ENCODE measurements at places on chromosomes 16 and 17.

DNA sequence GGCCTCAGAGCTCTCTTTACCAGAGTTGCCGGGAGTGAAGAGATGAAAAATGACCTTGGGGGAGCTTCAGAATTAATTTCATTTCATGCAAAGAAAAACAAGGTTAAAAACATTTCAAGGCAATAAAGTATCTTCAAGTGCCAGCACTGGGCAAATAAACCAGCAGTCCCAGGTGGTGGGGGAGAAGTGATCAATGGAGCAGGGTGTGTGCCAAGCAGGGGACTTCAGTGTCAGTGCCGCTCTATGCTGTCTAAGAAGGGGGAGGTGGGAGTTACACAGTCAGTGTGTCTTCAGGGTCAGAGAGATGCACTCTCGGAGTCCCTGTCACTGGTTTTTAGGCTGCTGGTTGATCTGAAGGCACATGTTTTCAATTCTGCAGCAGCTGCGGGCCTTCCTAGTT lies 57.2 kb upstream of the MGAT5B start:
- DNase-seq = no peak

DNA sequence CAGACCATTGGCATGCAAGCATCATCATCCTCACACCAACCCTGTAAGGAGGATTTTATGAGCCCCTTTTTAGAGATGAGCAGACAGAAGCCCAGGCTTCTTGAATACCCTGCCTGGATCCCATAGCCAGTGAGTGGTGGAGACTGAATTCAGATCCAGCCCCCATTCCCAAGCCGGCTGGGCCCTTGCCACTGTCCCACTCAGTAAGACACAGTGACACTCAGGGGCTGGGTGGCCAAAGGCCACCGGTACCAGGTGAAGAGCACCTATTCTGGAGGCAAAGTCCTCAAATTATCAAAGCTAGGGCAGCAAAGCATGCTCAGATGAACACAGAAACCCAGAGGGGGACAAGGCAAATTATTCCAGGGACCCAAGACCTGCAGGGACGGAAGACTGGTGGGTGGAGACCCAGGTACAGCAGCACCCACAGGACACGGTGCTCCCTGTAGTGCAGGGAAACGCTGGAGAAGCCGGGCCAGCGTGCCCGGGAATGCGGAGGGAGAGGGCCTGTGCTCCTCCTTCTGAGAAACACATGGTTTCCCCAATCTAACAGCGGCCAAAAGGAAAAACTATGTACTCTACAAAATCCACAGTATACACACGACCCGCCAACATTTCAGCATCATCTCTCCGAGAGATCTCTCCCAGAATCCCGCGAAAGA lies 33.2 kb upstream of the CRHR1 start:
- no peak for DNase-seq

GRCh38 chr16:24117680-24118079 lies 138.5 kb upstream of the CACNG3 start:
- peak; percentile 52 for DNase-seq

GRCh38 chr16:31131841-31132271 lies 3.7 kb downstream of the PRSS8 start:
- DNase-seq = no peak

GRCh38 chr16:49562228-49562627 lies 188.6 kb downstream of the C16orf78 start:
- DNase-seq = no peak

- no peak for DNase-seq
These were observed 38.8 kb downstream of the RPGRIP1L start for GRCh38 chr16:53664724-53665345.

GRCh38 chr17:75652934-75653549 lies 13.9 kb downstream of the RECQL5 start:
- peak; percentile 78 for DNase-seq

DNA sequence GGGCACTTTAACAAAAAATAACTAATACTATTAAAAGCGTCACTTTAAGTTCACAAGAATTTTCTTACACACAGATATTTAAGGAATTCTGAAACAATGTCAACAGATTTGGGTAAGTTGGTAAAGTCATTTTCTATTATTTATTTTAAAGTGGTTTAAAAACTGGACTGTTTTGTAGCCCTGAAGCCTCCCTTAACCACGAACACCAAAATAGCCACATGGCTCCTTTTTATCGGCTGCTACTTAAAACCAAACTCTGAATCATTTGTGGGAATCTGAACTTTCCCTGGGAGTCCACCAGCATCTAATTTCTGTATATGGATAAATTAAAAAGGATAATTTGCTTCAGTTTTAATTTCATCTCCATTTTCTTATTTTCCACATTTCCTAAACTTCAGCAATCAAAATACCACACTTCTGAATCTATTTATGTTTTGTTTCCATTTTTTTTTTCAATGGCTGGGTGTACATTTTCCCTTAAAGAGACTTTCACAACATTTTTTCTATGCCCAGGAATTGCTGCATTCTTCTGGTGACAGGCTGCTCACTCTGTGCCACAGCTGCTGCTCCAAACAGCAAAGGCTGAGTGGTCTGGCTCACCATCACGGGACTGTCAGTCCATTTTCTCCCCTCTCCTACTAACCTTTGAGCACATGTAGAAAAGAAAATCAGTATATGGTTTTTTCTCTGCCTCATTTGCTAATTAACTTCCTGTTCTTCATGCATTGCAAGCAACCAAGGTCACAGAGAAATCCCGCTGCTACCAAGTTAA lies 255.5 kb upstream of the KCNJ16 start:
- no peak for DNase-seq

GRCh38 chr16:66660422-66661209 lies 35.9 kb downstream of the CMTM4 start:
- peak; percentile 81 for DNase-seq

GRCh38 chr17:78343543-78344201 lies 16.2 kb downstream of the SOCS3 start:
- DNase-seq = no peak

DNA sequence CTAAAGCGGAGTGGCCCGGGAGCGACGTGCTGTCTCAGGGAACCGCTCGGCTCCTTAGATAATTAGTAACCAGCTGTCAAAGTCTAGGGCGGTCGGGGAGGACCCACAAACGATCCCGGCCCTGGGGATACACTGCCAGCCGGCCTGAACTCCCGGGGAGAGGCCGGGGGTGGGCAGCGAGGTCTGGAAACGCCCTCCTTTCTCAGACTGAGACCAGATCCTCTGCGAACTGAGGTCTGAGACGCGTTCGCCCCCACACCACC lies 1.3 kb downstream of the HNF1B start:
- DNase-seq = no peak

DNA sequence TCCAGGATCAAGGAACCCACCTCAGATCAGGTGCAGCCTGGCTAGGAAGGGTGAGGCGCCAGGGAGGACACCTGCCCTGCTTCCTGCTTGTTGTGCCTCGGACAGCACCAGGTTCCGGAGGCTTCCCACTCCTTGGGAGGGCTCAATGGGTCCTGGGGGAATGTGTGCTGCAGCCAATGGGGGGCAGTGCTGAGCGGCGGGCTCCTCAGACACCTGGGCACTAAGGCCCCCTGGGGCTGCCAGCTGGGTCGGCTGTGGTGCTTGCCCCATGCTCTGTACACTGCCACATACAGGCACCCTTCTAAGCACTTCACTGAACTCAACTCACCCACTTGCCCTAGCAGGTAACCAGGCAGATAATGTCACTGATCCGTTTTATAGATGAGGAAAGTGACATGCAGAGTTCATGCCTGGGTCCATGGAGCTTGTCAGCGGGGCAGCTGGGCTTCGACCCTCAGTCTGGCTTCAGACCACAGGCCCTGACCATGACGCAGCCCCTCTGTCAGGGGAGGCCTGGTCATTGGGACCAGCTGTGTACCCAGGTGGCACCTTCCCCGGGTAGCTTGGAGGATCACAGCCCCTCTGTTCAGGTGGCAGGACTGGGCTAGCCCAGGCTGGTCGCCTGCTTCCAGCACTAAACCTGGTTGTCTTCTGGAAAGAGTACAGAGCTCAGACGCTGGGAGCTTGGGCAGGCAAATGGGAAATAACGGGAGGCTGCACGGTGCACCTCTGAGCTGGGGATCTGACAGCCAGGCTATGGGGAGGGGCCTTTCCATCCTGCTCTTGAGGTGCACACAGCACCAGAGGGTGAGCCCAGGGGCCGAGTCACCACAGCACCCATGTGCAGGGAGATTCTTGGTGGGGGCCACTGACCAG lies 8.2 kb downstream of the FN3K start:
- DNase-seq = no peak

GRCh38 chr16:66491716-66492064 lies 58.2 kb downstream of the TK2 start:
- no peak for DNase-seq

- DNase-seq = no peak
These were observed 375 bp upstream of the SPN start for GRCh38 chr16:29662729-29663015.

- no peak for DNase-seq
These were observed 5.7 kb upstream of the MGAT5B start for GRCh38 chr17:76862494-76862893.

GRCh38 chr17:15384142-15384787 lies 42.9 kb upstream of the TEKT3 start:
- DNase-seq = no peak

DNA sequence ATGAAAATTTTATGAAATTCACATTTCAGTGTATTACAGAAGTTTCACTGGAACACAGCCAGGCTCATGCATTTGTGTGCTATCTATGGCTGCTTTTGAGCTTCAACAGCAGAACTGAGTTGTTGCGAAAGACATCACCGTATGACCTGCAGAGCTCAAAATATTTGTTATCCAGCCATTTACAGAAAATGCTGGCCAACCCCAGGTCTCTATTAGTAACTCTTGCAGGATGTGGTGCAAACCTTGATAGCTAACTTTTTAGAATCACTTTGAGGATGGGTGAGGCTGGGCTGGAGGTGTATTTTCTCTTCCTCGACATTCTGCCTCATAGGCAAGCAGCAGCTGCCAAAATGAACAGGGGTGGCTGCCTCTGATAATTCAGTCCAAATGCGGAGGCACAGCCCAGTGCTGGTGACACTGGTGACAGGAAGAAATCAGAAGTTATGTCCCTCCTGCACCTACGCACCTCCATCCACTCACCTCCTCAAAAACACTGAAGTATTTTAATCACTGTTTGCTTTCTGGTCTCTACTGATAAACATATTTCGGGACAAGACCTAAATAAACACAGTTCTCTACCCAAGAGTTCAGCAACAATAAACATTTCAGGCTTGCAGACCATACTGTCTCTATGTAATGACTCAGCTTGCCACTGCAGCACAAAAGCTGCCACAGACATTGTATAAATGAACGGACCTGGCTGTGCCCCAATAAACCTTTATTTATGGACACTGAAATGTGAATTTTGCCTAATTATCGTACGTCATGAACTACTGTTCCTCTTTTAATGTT lies 28.5 kb downstream of the ARHGAP17 start:
- no peak for DNase-seq

- DNase-seq = no peak
These were observed 14.2 kb downstream of the SPHK1 start for GRCh38 chr17:76398523-76399174.

DNA sequence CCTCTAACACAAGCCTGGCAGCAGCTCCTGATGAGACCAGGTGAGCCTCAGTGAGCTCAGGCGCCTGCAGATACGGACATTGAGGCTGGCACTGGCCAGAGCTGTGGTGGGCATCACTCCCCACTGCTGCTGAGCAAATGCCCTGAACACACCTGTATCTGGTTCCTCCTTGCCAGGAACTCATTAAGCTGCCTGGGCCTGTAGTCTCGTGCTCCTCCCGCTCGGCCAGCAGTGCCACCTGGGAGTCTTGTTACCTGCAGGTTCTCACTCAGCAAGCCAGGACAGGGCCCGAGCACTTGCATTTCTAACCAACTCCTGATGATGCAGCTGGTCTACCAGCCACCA lies 13.3 kb downstream of the EIF4A3 start:
- DNase-seq = no peak

GRCh38 chr16:87552772-87553573 lies 49.3 kb upstream of the JPH3 start:
- DNase-seq = peak; percentile 32

- peak; percentile 38 for DNase-seq
These were observed 1.3 kb upstream of the SP2 start for GRCh38 chr17:47894498-47895346.

GRCh38 chr17:68600067-68600930 lies 868 bp downstream of the FAM20A start:
- DNase-seq = peak; percentile 74

DNA sequence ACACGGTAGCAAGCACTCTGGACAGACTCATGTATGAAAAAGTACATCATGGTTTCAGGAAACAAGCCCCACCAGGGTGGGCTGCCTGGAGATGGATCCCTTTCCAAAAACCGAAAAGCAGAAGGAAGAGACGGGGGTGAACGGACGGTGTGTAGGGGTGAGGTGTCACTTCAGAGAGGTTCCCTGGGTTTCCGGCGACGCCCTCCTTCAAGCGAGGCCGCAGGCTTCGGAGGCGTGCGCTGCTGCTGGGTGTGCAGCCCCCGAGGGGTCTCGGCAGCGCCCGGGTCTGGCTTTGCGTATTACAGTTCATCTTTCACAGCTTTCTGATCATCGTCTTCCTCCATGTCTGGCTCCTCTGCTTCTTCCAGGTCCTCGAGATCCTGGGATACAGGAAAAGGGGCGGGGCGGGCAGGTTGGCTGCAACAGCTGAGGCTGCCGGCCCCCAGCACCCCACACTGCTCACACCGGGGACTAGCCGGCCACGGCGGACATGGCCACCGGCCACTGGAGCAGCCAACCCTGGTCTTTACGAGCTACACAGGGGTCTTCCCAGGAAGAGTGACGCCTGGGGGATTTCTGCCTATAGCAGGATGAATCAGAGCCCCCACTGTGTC lies 9.0 kb upstream of the PPP1R27 start:
- no peak for DNase-seq

GRCh38 chr16:51497541-51498211 lies 346.6 kb upstream of the SALL1 start:
- no peak for DNase-seq

DNA sequence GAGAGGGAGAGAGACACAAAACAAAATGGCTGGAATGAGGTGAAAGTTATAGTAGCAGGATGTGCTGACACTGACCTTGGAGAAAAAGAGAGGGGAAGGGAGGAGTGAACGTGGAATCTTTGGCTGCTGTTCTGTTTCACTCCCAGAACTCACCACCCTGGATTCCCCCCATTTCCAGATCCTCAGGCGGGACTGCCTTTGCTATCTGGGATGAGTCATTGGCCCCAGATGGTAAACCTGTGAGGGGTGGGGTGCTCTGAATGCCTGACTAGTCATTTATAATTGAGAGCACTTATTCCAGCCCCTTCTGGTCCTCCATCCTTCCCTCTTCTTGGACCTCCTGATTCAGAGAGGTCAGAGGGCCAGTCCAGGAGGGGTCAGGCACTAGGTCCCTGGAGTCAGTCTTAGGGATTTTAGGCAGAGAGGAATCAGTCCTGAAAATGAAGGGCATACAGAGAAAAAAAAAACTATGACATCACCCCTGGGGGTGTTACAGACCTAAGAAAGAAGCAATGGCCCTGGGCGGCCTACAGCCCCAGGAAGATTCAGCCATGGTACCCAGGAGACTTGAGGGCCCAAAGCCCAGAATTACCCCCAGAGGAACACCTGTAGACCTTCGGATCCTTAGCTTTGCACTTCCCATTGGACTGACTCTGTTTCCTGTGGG lies 2.2 kb upstream of the ZG16 start:
- DNase-seq = peak; percentile 35

GRCh38 chr17:60138769-60139437 lies 10.9 kb upstream of the CA4 start:
- DNase-seq = no peak

- DNase-seq = no peak
These were observed 29.1 kb downstream of the GAS7 start for GRCh38 chr17:10169290-10169689.

- DNase-seq = no peak
These were observed 277.1 kb downstream of the KCNJ2 start for GRCh38 chr17:70446446-70446845.

- no peak for DNase-seq
These were observed 16.3 kb upstream of the PNPO start for GRCh38 chr17:47924785-47925677.
